Stimulated activated CD4-positive, alpha-beta T cell treated with anti-CD3 and anti-CD28 coated beads, Interleukin-12 subunit alpha, Interleukin-12 subunit beta, amount 100 ng/mL, for 48 hours (primary cell): ENCODE measurements at places on chromosomes 2 and 18.
A peak's percentile ranks its signal among the peaks of the same experiment; 100 is the strongest.

- DNase-seq, result peak; percentile 32
These were observed 187.5 kb downstream of the TWIST2 start for GRCh38 chr2:239035361-239035814.

GRCh38 chr2:28855193-28855592, 14.9 kb downstream of the TRMT61B start:
- no peak for DNase-seq

GRCh38 chr2:68251187-68251854, 1.0 kb downstream of the PPP3R1 start:
- DNase-seq, result peak; percentile 62

GRCh38 chr2:39216346-39217191, 27.2 kb downstream of the CDKL4 start:
- peak; percentile 34 for DNase-seq

DNA sequence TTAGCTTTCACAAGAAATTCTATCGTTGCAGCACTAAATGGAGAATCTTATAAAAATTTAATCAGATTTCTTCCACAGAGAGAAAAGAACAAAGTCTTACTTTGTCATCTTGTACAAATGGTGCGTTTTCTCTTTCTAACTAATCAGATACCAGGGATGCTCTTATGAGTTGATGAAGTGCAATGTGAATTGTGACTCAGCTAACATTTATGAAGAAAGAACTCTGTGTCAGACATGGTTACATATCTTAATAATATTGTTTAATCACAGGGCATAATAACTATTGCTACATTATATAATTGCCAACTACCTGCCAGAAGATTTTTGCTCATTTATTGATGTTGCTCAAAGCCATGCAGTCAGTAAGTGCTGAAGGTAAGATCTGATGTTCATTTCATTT, 465.0 kb downstream of the CCDC85A start:
- no peak for DNase-seq

- no peak for DNase-seq
These were observed 9.5 kb downstream of the WDPCP start for GRCh38 chr2:63578767-63579166.

GRCh38 chr2:23803264-23803964, 123.5 kb downstream of the ATAD2B start:
- DNase-seq, result no peak

GRCh38 chr2:42124011-42124785, 45.0 kb upstream of the EML4 start:
- DNase-seq, result no peak

DNA sequence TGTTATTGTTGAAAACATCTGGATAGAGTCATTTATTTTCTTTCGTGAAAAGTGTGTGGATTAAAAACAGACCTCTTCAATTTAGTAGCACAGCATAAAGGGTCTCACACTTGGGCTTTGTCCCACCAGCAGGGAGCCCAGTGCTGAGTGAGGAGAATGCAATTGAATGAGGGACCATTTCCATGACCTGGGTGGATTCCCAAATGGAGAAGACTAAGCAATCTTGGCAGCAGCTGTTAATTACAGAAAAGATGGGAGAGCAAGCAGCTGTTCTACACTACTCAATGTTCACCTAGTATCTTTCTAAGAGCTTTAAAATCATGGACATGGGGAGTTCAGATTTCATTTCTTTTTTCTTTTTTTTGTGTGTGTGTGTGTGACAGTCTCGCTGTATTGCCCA, 121.8 kb upstream of the FN1 start:
- DNase-seq, result no peak

DNA sequence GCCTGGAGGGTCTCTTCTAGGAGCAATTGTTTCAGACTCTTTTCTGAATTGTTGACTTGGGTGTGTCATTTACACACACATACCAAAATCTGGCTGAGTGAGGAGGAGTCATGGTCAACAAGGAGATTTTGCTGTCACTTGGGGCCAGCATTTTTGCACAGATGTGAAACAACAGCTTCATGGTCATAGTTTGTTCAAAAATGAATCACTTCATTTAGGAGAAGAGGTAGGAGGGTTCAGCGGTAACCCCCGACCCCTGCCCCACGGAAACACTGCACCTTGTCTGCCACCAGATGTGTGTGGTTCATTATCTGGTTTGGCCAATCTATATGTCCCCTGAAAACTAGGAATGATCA, 42.2 kb downstream of the LBH start:
- no peak for DNase-seq

- DNase-seq, result no peak
These were observed 2.8 kb downstream of the SLC30A6 start for GRCh38 chr2:32168513-32168912.

DNA sequence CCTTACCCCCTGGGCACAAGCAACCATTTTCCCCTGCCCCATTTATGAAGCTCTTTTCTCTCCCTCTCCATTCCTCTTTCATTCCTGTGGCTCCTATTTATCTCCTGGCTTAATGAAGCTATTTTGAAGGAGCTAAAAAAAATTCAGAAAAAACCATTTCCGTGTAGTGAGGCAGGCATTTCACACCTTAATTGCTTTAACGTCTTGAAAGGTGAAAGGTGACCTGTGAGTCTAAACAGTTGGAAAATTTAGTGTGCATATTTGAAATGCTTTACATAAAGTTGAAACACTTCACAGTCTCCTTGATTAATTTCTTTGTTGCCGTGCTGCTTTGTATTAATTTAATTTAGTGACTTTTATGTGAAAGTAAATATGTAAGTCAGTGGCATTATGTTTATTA, 83.6 kb downstream of the LTBP1 start:
- DNase-seq, result no peak

DNA sequence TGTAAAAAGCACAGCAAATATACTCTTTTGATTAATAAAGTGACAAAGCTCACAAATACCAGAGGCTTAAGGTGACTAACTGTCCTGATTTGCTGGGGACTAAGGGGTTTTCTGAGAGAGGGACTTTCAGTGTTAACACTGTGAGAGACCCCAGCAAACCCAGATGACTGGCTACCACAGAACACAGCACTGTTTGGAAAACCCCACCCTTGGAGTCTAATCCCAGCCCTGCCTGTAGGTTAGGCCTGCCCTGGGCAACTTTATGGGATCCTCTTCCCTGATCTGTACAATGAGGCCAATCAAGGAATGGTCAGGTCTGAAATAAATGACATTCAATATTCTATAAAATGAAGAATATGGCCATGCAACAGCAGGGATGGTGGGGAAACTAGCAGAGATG, 30.5 kb upstream of the CTAGE1 start:
- no peak for DNase-seq

DNA sequence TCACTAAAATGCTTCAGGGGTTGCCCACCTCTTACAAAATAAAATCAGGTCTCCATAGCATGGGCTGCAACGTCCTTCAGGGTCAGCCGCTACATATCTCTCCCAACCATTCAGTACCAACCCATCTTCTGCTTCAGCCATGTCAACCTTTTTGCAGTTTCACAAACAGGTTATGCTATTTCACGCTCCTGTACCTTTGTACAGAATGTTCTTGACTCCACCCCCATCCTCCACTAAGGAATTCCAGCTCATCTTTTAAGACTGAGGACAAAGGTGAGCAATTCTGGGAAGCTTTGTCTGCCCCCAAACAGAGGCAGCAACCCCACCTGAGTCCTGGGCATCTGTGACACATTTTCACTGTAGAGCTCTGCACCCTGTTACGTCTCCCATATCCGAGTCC, 8.8 kb upstream of the EVA1A start:
- no peak for DNase-seq

GRCh38 chr2:150469706-150470274, 17.7 kb downstream of the RND3 start:
- no peak for DNase-seq

GRCh38 chr18:30908381-30908780, 134.2 kb downstream of the DSC3 start:
- no peak for DNase-seq

GRCh38 chr2:184692141-184692734, 93.9 kb downstream of the ZNF804A start:
- DNase-seq, result no peak

DNA sequence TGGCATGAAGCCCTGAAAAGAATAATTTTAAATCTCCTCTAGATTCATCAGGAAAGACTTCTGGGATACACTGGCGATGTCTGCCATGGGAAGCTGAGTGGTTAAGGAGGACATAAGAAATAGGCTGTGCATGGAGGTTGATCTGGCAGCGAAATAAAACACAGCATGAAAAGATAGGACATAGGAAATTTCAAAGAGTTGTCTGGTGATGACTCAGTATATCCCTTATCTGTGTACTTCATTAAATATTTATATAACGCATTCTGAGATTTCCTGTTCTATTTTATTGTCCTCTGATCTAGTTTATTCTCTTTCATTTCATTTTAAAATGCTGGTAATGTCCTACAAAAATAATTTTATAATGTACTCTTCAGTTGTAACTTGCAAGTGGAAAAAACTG, 1337.3 kb upstream of the DDX18 start:
- DNase-seq, result no peak

DNA sequence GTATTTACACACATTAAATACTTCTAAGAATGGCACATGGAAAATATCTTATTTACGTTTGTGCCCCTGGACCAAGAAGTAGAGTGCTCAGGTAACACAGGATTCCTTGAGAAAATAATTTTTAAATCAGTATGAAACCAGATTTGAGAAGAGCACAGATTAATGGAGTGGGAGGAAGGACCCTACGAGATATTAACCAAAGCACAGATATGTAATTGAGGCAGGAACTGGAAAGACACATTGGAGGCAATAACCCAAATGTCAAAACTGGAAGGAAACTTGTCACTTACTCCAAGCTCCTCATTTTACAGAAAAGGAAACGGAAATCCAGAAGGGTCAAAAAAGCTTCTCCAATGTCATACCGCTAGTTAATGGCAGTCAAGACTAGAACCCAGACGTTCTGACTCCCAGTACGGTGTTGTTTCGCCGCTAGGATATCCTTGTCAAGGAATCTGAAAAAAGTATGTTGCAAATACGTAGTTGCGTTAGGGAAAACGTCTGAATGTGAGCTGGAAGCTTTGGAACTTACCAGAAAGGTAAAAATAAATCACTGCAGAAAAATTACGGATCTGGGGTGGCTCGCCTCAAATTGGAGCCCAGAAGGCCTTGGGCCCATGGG, 634 bp downstream of the MTIF2 start:
- no peak for DNase-seq

DNA sequence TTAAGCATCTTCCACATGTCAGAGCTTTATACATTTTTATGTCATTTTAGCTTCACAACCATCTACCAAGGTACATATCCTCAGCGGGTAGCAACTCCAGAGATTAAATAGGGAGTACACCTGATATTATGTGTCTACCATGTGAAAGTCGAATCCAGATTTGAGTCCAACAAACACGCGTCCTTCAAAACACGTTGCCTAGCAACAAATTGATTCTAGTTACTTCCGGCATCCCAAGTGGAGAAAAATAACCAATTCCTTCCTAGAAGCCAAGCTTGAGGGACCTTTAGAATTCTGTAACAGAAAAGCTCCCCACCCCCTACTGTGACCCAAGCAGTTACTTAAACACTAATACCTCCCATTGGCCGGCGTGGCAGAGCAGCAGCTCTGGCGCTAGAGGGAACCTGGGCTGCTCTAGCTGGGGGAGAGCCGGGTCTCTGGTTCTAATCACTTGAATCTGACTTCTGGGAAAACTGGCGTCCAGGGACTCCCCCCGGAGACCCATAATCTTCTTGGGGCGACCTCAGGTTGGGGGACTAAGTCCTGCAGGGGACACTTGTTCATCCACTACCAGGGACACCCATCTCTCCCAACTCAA, at the start of gene ERICH2:
Gene ERICH2, plus strand, starts transcription at position 371 of the 598 bp plus-strand sequence. CDS start 304 bp downstream, outside the sequence.
- DNase-seq, result peak; percentile 22

DNA sequence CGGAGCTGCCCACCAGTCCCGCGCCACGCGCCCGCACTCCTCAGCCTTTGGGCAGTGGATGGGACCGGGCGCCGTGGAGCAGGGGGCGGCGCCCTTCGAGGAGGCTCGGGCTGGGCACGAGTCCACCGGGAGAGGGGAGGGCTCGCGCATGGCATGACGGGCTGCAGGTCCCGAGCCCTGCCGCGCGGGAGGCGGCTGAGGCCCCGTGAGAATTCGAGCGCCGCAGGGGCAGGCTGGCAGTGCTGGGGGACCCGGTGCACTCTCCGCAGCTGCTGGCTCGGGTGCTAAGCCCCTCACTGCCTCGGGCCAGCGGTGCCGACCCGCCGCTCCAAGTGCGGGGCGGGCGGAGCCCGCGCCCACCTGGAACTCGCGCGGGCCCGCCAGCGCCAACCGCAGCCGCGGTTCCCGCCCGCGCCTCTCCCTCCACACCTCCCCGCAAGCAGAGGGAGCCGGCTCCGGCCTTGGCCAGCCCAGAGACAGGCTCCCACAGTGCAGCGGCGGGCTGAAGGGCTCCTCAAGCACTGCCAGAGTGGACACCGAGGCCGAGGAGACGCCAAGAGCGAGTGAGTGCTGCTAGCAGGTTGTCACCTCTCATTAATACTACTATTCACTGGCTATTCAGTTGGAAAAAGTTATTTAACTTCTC, 3.6 kb upstream of the TTC21B start:
- no peak for DNase-seq

GRCh38 chr2:18548621-18549020, 11.8 kb downstream of the RDH14 start:
- no peak for DNase-seq

GRCh38 chr2:116820986-116821385, 993.5 kb upstream of the DDX18 start:
- DNase-seq, result no peak

- DNase-seq, result no peak
These were observed 13.6 kb upstream of the TMEM185B start for GRCh38 chr2:120236791-120237190.

DNA sequence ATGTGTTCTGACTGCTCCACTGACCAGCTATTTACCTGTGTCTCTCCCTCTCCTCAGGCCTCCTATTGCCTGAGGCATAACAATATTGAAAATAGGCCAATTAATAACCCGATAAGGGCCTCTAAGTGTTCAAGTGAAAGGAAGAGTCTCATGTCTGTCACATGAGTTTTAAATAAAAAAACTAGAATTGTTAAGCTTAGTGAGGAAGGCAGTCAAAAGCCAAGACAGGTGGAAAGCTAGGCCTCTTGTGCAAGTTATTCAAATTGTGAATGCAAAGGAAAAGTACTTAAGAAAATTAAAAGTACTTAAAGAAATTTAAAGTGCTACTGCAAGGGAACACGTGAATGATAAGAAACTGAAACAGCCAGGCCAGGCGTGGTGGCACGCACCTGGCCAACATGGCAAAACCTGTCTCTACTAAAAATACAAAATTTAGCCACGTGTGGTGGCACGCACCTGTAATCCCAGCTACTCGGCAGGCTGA, 44.9 kb upstream of the TAF4B start:
- no peak for DNase-seq

- DNase-seq, result no peak
These were observed 57.0 kb downstream of the KIF1A start for GRCh38 chr2:240762971-240763370.

DNA sequence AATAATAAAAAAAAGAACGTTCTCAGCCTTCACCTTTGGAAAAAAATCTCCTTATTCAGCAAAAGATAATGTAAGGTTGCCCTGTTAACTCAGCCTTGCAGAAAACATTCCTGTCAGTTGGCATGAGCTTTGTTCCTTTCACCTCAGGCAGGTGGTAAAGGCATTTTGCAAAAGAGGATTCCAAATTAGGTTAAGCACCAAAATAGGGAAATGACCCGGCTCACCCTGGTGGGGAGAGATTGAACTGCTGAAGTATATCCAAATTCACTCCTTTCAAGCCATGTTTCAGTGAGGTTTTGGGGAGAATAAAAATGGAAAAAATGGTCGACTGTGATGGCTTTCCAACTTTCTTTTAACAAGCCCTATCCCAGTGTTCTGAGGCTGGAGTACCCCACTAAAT, 1988.8 kb upstream of the PIK3C3 start:
- no peak for DNase-seq

- no peak for DNase-seq
These were observed 52.7 kb upstream of the SLC14A1 start for GRCh38 chr18:45671321-45671720.
